Activated CD4-positive, CD25-positive, alpha-beta regulatory T cell (primary cell): ENCODE measurements at places on chromosomes 4 and X.

GRCh38 chrX:132119283-132119682 lies 8.5 kb downstream of the FRMD7 start:
- no peak for DNase-seq

DNA sequence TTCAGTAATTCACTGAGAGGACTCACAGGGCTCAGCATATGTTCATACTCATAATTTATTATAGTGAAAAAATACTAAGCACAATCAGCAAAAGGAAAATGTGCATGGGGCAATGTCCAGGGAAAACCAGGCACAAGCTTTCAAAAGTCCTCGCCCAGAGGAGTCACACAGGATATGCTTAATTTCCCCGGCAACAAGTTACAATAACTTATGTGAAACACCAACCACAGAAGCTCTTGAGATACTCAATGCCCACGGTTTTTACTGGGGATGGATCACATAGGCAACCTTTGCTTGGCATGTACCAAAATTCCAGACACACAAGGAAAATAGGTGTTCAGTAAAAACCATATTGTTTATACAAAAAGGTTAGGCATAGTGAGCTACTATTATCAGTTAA lies 38.5 kb upstream of the STPG2 start:
- no peak for DNase-seq

GRCh38 chrX:103495786-103496185 lies 23.5 kb downstream of the RAB40A start:
- no peak for DNase-seq

DNA sequence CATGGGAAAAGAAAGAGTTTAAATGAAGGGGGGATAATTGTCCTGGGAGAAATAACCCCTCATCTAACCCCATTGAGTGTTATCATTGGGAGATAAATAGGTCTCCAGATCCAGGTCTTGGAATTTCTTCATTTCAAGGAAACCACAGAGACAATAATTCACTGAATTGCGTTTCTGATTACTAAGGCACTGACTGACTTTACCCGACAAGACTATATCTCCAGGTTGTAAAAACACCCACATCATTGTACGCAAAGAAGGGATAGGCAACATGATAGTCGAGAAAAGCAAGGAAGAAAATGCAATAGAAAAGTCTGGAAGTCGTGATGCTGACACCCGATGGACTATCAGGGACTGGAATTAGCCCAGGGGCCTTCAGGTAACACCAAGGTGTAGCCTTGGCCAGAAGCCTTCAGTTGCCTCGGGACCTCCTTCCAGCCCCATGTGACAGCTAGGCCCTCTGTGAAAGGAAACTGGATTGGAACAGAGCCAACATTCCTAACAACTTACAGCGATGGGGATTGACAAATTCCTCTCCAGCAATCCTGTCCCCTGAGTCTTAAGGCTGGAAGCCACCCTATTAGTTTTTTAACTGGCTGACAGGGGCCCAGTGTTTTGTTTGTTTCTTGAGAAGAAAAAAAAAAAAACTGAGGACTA lies 46.5 kb upstream of the RAB9B start:
- no peak for DNase-seq

DNA sequence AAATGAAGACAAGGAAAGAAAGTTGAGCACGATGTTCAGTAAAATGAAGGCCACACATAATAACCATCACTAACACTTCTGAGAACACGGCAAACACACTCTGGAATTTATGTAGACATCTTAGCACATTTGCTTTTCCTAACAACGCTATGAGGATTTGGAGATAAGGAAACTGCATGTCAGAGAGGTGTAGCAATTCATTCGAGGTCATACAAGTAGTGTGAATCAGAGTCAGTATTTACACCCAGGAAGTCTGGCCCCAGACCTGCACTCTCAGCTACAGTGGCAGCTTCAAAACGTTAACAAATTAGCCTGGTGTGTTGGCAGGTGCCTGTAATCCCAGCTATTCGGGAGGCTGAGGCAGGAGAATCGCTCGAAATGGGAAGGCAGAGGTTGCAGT lies 253.4 kb downstream of the PDGFC start:
- DNase-seq = no peak

DNA sequence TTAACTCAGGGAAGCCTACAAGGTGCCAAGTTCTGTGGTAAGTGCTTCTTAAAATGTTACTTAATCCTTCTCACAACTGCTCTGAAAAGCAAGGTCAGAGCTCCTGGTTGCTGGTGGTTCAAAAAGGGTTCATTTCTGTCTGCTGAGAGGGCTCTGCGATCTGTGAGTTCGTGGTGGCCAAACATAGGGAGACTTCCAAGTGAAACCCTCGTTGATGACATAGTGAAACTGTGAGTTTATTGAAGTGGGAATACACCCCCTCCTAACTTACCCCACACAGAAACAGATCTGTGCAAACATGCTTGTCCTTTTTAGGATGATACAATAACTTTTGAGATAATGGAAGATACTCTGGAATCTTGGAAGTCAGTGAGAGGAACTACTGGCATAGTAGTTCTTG lies 164.8 kb upstream of the PGRMC2 start:
- DNase-seq = no peak

- DNase-seq = no peak
Observed at GRCh38 chrX:83345298-83345697, 162.8 kb upstream of the POU3F4 start.

DNA sequence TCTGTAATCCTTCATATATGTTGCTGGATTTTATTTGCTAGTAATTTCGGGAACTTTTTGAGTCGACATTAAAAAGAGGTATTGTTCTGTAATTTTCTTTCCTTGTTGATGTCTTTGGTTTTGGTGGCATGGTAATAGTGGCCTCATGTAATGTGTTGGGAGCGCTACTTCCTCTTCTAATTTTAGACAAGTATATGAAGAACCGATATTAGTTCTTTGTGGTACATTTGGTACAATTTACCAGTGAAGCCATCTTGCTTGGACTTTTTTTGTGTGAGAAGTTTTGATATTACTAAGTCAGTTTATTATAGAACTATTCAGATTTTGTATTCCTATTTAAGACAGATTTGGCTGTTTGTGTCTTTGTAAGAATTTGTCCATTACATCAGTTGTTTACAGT lies 669.2 kb upstream of the AADAT start:
- no peak for DNase-seq

DNA sequence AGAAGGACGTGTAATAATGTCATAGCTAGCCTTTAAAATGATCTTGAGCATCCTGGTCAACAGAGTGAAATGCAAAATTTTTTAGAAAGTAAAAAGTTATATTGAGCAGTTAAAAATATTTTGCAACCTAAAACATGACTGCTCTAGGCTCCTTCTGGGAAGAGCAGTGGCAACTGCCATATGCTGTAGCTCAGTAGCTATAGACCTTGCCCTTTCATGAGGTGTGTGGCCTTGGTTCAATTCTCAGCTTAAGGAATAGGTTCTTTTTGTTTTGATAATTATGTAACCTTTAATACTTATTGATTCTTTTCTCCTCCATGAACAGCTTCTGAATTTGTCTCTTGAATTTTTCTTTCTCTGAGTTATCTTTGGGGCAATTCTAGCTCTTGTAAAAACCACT lies 105.0 kb downstream of the ARSJ start:
- no peak for DNase-seq
